ENCODE measurements at places on chromosomes 6 and 20.

DNA sequence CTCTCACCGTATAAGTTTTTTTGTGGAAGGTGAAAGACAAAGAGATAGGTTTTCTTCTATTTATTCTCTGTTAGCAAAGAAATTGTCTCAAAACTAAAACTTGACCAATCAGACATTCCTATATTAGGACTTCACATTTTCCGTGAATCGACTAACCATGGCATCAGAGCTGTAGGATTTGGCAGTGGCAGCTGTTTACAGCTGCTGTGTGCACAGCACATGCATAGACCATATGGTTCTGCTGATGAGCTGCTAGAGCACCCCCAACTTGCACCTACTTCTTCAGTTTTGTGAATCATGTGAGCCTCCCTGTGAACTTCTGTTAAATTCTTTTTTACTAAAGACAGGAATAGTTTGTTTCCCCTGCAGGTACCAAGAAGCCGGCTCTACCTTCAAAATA lies 157.9 kb downstream of the RFX6 start:
- DNase-seq: no peak

DNA sequence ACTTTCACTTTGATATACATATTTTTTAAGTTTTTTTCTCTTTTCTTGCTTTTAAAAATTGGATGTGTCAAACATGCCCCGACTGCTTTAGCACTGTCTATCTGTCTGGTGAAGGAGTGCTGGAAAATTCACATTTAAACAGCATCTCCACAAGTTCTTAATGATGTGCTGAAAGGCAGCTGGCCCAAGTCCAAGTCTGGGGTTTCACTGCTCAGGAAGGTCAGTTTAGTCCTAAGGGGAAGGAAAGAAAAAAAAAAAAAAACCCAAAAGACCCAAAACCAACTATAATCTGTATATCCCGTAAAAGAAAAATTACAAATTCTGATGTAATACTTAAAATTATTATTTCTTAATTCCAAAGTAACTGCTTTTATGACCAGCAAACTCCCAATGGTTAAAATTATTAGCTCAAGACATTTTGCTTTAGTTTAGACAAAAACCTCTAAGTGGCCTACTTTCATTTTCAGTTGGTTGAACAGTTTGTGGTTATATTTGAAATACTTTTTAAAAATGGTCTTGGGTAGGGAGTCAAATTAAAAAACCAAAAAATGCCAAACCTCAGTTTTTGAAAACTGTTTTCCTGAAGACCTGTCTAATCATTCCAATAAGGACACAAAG lies 79.5 kb upstream of the PREP start:
- DNase-seq: peak; percentile 79

GRCh38 chr20:60680554-60680953 lies 571.5 kb upstream of the CDH4 start:
- DNase-seq: no peak

DNA sequence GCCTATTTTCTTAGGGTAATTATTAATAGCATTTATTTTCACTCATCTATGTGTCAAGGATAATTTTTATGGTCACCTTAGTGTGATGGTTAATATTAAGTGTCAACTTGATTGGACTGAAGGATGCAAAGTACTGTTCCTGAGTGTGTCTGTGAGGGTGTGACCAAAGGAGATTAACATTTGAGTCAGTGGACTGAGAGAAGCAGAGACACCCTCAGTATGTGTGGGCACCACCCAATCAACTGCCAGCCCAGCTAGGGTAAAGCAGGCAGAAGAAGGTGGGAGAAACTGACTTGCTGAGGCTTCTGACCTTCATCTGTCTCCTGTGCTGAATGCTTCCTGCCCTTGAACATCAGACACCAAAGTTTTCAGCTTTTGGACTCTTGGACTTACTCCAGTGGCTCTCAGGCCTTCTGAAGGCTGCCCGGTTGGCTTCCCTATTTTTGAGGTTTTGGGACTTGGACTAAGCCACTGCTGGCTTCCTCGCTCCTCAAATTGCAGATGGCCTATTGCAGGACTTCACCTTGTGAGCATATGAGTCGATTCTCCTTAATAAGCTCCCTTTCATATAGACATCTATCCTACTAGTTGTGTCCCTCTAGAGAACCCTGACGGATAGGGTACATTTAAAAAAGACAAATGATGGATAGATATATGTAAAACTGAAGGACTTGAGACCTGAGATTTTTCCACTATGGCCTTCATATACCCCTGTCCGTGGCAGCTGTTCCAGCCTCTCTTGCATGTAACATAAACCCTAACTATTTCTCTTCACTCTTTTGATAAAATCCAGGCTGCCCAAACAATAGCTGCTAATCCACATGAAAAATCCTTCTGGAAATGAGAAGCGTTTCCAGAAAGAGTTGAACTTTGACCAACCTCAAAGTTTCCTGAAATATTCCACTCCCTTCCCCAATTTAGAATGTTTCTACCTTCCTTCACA lies 62.1 kb upstream of the RGS17 start:
- DNase-seq: no peak

DNA sequence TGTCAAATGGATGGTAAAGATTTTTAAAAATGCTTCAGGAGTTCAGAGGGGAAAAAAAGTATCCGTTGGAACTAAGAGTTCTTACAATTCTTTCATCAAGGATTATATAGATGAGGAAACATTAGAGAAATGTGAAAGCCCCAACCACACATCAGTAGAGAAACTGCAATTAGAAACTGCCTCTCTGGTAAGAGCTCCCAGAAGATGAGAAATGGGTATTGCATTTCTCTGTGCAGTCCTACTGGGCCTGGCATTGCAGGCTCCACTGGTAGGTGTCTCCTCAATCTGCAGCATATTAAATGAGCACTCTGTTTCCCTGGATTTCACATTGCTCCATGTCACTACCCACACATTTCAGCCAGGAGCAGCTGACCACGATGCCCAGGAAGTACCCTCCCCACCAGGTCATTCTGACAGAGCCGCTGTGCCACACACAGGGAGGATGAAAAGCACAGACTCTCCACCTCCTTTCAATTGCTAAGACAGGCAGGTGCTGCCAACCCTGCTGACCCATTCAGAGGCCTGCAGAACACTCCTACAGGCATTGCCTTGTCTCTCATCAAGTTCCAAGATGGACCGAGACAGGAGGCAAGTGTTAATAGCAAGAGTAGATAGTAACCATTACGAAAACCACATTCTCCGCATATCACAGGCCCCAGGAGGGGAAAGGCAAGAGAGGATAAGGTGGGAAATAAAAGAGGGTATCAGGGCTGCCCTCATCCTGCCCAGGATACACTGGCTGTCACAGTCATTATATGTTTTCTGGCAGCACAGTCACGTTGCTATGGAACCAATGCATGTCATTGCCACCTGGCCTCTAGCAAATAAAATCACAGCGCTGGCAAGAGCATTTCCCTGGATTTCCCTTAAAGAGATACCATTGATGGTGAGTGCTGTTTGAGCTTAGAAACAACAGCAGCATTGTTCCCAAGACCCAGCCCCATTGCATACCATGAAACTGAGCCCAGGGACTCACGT lies 241.7 kb downstream of the ATXN1 start:
- DNase-seq: peak; percentile 15

DNA sequence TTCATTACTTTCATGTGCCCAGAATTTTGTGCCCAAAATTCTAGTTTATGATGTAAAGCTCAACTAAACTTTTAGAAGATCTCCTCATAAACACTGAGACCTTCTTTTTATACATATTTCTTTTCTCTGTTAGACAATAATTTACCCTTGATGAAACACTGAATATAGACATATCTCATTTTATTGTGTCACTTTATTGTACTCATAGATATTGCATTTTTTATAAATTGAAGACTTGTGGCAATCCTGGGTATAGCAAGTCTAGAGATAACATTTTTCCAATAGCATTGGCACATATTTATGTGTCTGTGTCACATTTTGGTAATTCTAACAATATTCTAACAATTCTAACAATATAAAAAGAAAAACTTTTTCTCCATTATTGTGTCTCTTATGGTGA lies 74.9 kb upstream of the POU3F2 start:
- no peak for DNase-seq

DNA sequence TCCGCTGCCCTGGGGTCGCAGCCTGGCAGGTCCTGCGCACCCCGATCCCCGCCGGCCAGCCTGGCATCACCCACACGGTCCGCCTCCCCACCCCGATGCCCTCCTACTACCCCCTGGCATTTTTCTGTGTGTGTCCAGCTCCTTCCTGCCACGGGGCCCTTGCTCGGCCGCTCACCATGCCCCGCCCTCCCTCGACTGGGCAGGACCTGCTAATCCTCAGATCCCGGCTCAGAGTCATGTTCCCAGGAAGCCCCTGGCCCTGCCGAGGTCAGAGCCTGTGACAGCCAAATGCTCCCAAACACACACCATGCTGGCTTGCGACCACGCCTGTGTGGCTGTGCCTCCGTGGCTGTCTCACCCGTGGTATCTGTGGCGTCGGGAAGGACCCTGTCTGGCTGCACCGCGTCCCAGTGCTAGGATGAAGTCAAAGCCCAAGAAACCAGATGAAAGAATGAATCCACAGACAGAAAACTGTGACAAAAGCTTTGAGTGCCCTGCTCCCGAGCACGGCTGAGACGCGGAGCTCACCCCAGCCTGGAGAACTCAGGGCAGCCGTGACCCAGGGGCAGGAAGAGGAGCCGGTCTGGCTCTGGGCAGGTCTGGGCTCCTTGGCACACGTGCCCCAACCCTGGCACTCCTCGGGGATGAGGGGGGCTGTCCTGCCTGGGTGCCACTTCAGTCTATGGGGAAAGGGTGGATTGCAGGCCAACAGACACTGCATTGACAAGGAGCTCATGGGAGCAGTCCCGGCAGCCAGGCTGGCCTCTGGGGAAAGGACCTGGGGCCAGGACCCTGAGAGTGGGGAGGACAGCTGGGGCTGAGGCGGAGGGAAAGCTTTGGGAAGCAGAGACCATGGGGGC lies 20.8 kb upstream of the SLCO4A1 start:
- no peak for DNase-seq

GRCh38 chr6:24329451-24329850 lies 28.4 kb downstream of the DCDC2 start:
- DNase-seq: no peak

DNA sequence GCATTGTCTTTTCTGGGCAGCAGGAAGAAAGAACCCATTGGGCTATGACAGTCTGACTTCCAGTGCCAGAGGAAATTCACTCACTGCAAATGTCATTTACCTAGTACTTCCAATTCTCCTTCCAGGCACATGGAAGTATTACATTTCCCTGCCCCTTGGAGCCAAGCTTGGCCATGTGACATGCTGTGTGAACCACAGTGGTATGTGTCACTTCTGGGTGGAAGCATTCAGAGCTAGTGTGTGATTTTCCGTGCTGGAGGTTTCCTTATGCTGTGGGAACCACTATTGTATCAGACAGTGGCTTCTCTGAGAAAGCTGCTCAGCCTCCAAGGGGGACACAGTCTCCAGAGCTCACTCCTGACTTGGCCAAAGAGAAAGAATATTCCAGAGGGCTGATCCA lies 387.6 kb downstream of the CDC5L start:
- no peak for DNase-seq

DNA sequence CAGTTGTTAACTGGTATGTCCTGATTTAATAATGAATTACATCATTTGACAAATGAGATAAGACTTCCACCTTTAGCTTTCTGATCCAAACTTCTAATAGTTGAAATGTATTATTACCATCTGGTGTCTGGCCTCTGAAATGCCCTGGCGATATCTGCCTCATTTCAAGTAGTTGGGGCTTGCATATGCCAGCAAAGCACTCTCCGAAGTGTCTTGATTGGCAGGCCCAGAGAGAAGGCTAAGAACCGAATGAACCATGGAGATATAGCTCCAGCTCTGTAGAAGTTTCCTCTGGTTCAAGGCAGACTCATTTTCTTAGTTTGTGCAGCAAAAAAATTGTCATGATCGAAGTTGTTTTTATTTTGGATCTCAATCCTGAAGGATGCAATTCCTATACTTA lies 13.4 kb upstream of the HIVEP2 start:
- DNase-seq: no peak

- DNase-seq: peak; percentile 21
Observed at GRCh38 chr20:54197621-54198604, 10.0 kb upstream of the PFDN4 start.

DNA sequence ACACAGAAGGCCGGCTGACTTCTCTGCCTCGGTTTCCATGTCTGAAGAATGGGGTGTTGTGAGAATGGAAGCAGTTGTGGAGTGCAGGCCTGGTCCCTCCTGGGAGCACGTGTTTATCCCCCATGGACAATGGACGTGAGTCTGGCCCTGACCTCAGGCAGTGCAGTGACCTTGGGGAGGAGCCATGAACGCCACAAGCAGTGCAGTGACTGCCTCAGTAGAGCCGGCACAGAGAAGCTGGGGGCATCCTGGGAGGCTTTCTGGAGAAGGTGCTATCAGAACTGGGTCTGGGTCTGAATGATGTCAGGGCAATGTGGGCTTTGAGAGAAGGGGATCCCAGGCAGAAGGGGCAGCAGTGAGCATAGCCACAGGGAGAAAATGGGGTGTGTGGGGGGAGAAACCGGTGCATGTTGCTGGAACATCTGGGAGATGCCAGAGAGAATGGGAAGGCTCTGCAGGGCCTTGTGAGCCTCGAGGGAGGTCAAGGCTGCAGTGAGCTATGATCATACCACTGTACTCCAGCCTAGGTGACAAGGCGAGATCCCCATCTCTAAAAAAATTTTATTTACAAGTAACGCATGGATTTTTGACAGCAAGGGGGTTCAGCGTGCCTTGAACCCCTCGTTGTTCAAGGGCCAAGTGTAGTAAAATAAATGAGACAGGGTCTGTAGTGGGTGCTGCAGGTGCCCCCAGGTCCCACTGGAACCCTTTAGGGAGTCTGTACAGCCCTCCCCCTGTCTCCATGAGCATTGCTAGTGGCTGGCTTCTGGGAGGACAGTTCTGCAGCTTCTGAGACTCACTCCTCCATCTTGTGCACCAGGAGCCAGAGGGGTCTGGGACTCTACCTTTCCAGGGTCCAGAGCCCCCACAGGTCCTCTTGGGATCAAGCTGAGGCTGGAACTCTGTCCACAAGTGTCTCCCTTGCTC lies 27.0 kb upstream of the ZBP1 start:
- DNase-seq: no peak

- DNase-seq: peak; percentile 76
Observed at GRCh38 chr6:43013097-43013842, 476 bp downstream of the MEA1 start.

DNA sequence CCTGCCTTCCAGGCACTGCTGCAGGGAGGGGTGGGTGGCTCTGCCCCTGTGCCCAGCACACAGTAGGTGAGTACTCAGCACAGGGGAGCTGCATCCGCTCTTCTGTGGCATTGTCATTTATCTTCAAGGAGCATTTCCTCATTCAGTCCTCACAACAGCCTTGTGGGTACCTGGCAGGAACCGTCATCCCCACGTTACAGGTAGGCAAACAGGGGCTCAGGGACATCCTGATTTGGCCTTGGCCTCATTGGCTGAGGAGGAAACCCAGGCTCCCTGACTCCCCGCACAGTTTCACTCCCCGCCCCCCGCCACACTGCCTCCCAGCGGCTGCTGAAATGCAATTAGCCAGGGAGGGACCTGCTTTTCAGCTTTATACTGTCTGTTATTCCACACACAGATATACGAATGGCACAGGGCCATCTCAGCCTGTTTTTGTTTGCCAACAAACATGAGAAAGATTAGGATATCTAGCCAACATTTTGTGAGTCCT lies 24.2 kb upstream of the PNPLA1 start:
- DNase-seq: no peak

- no peak for DNase-seq
Observed at GRCh38 chr6:108654465-108655106, 93.9 kb downstream of the FOXO3 start.

- no peak for DNase-seq
Observed at GRCh38 chr6:111711476-111711875, 105.8 kb upstream of the TRAF3IP2 start.

All from OCI-M1 (cell line).